CD4-positive, alpha-beta T cell treated with Interleukin-2 at 100 ng/mL for 4 hours (primary cell): ENCODE measurements at places on chromosomes 1 and 21.

- DNase-seq, result no peak
These were observed 12.1 kb downstream of the ERG start for GRCh38 chr21:38486221-38486620.

DNA sequence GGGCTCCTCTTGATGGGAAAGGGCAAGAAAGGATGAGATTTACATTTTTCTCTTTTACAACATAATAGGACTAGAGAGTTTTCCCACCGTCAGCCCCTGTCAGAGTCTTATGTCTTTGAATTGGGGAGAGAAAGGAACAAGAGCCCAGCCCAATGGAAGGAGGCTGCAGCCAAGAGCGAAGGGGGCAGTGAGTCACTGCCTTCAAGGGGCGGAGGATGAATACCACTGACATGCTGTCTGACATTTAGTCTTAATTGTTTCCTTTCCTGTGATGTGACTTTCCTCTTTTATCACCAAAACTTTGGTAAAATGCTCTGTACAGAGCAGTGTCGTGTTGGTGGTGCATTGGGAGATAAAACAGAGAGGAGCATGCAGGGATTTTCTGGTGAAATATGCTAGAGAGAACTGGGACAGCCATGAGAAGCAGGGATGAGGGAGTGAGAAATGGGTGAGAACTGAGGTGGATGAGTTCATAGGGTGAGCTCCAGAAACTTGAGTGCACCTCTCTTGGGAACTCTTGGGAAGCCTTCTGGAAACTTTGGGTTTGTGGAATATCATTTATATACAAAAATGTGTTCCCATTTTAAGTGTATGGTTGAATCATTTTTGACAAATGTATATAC lies 179.9 kb upstream of the FGGY start:
- DNase-seq, result no peak

- peak; percentile 81 for DNase-seq
These were observed 71.6 kb downstream of the CDC14A start for GRCh38 chr1:100423832-100424337.

- DNase-seq, result no peak
These were observed 210.4 kb upstream of the CSF3R start for GRCh38 chr1:36693161-36693525.

DNA sequence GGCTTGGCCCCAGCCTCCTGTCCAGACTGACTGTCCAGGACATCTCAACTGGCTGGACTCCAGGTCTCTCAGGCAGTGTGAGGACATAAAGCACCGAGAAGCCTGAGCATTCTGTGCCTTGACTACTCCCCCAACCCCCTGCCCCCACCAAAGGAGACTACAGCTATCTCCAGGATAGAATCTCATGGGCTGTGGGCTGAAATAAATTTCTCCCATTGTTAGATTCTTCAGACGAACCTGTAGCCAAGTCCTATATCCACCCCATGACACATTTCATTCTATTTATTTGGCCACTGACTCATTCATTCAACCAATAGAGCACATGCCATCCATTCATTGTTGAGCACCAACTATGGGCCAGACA lies 11.4 kb downstream of the VWA5B1 start:
- DNase-seq, result no peak

DNA sequence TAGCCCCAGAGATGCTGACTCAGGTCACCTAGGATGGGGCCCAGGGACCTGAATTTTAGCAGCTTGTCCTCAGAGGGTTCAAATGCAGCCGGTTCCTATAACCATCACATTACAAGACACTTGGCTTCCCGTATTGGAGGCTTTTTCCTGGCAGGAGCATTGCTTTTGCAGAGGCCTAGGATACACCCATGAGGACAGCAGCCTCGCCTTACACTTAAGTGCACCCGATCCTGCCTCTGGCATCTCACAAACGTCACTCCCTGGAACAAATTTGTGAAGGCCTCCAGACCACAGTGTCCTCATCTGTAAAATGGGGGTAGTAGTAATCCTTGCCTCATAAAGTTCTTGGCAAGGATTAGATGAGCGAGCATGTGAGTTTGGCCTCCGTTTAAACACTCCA lies 130.0 kb downstream of the KAZN start:
- no peak for DNase-seq

DNA sequence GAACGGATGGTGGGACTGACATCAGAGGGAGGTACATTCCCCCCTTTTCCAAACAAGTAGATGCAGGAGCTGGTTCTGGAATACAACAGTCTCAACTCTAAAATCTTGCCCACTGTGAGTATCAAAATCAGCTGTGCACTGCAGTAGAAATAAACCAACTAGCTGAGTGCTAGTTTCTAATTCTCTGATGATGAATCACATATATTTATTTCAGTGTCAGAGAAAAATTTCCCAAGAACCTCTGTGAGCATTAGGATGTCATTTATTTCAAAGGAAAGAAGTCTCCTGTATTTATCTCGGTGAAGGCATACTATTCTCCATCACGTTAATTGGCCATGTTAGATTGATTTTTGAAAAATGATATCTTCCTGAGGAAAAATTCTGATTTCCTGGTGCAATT lies 67.1 kb downstream of the LHX9 start:
- no peak for DNase-seq
